ENCODE measurements at places on chromosomes 6 and 20. TPM values are rescaled to one million over a fixed set of nuclear protein-coding genes. Genes with fewer than 3 reads are reported as not detected.

GRCh38 chr6:170292407-170293158, 1.7 kb upstream of the DLL1 start:
- H3K4me3 ChIP-seq = peak overlapping the region; percentile 80
- H3K36me3 ChIP-seq = no peaks in the 10 kb centered on the region
- peaks cover 24% of the 10 kb centered on the region for H3K4me1 ChIP-seq
- H3K27me3 ChIP-seq = no peaks in the 10 kb centered on the region
- H3K27ac ChIP-seq = no peak overlapping the region

KCNK16 gene
- 12.7 TPM for total RNA-seq

DNA sequence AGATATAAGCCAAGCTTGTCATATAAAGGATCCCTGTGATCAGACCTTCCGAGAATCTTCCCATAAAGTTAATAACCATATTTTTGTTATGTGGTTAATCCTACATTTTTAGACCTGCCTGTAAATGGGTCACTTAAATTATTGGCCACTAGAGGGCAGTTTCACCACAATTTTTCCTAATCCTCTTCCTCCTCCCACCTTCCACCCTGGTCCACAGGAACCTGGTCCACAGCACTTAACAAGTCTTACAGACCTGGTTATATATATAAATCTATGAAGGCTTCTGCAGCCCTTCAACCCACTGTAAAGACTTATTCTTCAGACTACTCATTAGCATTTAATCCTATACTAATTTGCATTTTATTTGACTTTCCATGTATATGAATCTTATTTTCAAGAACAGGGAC, 28.3 kb downstream of the MRS2 start:
- H3K27me3 ChIP-seq = no peaks in the 10 kb centered on the region
- no peak overlapping the region for H3K4me3 ChIP-seq
- no peak overlapping the region for H3K27ac ChIP-seq
- H3K4me1 ChIP-seq = no peaks in the 10 kb centered on the region
- no peak for DNase-seq

DNA sequence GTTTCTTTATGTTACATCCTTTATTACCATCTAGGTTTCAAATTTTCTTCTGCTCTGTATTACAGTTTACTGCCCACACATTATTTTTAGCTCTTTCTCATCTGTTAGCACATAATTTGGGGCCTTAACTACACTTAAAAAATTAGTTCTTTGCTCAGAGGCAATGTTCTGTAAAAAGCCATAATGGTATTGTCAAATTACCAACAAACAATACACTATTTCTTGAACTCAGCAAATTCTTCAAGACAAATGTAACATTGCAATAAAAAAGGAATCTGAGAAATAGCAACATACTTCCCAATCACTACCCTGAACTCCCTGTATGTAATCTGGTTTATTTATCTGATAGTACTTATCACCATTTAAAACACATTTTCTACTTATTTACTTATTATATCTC, 448.6 kb upstream of the OPRM1 start:
- no peaks in the 10 kb centered on the region for H3K36me3 ChIP-seq
- no peak overlapping the region for H3K27ac ChIP-seq
- no peaks in the 10 kb centered on the region for H3K27me3 ChIP-seq

MCM8 gene
- total RNA-seq = 2.2 TPM

DNA sequence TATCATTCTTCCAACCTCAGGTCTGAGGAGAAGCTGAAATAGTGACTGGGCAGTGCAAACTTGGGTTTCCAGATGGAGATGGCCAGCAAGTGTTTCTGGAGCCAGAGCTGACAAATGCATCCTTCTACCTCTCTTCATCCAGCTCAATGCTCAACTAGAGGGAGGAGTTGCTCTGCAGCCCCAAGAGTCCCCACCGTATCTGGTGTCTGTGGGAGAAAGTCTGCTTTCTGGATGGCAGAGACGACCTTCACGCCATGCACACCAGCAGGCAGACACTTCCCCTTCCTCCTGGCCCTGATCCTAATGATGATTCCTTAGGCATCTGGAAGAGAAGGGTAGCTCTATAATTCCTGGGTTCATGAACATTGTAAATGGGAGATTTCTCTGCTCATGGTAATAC, 127.4 kb upstream of the SPACA1 start:
- no peak overlapping the region for H3K27ac ChIP-seq
- no peak overlapping the region for H3K4me3 ChIP-seq
- DNase-seq = no peak
- no peaks in the 10 kb centered on the region for H3K36me3 ChIP-seq
- no peaks in the 10 kb centered on the region for H3K27me3 ChIP-seq
- no peaks in the 10 kb centered on the region for H3K4me1 ChIP-seq

DNA sequence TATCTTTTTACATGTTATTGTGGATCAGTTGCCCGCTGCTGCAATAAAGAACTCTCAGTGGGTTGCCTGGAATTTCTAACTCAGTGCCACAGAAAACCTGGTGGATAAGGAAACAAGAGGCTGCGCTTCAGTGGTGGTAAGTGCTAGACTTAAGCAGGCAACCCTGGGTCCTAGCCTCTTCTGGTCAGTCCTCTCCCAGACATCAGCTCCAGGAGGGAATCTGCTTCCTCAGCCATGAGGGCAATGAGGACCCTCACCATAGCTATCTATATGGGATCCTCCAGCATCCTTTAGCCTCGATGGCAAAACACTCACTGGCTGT, 490.7 kb upstream of the SULF2 start:
- H3K36me3 ChIP-seq = no peaks in the 10 kb centered on the region
- H3K4me3 ChIP-seq = no peak overlapping the region
- H3K27me3 ChIP-seq = no peaks in the 10 kb centered on the region
- H3K4me1 ChIP-seq = no peaks in the 10 kb centered on the region

GRCh38 chr6:137736048-137736818, 130.8 kb upstream of the TNFAIP3 start:
- H3K27ac ChIP-seq = no peak overlapping the region
- no peak for DNase-seq
- H3K4me1 ChIP-seq = no peaks in the 10 kb centered on the region
- no peaks in the 10 kb centered on the region for H3K27me3 ChIP-seq

DNA sequence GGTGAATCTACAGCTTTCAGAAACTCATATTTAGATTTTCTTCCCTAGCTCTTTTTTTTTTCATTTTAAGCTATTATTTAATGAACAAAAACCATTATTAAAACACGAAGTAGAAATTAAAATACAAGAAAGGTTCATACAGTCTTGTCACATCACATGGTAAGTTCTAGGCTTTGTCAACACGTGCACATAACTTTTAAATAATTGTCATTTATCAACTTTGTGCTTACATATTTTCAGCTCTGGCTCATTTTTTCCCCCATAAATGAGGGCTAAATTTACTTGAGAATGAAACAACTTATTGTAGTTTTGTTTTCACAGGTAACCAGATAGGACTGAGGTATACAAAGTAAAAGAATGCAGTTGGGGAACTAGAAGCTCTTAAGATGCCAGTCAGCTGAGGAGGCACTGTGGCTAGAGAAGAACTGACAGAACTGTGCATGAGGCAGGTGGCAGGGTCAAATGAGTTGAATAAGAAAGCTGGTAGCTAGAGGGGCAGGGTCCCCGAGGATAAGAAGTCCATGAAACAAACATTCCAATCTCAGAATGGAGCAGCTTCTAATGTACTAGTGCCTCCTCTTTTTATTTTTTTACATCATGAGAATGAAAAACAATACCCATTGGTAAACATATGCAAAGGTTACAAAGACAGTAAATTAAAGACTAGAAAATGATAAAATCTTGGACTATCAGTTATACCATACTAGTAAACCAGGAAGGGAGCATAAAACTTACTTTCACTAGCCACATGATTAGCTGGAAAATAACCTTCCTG, 141.5 kb downstream of the MYB start:
- DNase-seq = no peak
- H3K27ac ChIP-seq = no peak overlapping the region
- H3K27me3 ChIP-seq = no peaks in the 10 kb centered on the region
- no peak overlapping the region for H3K4me3 ChIP-seq
- no peaks in the 10 kb centered on the region for H3K4me1 ChIP-seq

DNA sequence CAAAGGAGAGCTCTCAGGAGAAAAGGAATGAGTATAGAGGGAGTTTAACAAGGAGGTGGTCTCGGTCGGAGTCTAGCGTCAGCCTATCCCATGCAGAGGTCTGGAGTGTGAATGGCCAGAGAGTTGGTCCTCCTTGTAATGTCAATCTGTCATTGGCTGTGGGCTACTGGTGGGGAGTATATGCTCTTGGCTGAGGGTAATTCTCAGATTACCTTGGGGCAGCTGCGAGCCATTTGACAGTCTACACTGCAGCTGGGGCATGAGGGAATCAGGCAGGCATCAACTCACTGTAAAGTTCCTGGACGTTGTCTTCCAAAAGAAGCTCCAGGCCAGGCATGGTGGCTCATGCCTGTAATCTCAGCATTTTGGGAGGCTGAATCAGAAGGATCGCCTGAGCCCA, 48.1 kb downstream of the EBF4 start:
- no peak overlapping the region for H3K4me3 ChIP-seq
- no peaks in the 10 kb centered on the region for H3K36me3 ChIP-seq
- H3K27me3 ChIP-seq = no peaks in the 10 kb centered on the region
- no peak for DNase-seq

MCCD1 gene
- total RNA-seq = not detected

DNA sequence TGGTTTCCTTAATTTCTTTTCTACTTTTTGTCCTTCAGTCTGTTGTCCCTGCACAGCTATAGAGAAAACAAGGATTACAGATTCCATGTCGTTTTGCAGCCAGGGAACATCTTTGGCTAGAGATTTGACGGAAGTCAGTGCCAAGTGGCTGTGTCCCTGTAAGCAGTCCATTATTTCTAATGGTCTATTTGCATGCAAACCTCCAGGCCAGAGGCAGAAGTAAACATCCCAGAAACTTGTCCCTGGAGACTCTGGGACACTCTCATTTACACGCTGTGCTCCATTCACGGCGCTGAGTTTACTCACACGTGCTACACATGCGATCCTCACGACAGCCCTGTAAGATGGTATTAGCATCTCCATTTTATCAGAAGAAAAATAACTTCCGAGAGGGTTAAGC, 355.5 kb downstream of the PRKN start:
- H3K36me3 ChIP-seq = no peaks in the 10 kb centered on the region
- H3K27me3 ChIP-seq = no peaks in the 10 kb centered on the region

ZNF341 gene
- total RNA-seq = 1.3 TPM

All from pancreas (tissue), 10 donors.